ENCODE measurements at places on chromosomes 5 and 9.

GRCh38 chr9:84187090-84187489, 153.5 kb downstream of the SLC28A3 start:
- DNase-seq, result no peak

DNA sequence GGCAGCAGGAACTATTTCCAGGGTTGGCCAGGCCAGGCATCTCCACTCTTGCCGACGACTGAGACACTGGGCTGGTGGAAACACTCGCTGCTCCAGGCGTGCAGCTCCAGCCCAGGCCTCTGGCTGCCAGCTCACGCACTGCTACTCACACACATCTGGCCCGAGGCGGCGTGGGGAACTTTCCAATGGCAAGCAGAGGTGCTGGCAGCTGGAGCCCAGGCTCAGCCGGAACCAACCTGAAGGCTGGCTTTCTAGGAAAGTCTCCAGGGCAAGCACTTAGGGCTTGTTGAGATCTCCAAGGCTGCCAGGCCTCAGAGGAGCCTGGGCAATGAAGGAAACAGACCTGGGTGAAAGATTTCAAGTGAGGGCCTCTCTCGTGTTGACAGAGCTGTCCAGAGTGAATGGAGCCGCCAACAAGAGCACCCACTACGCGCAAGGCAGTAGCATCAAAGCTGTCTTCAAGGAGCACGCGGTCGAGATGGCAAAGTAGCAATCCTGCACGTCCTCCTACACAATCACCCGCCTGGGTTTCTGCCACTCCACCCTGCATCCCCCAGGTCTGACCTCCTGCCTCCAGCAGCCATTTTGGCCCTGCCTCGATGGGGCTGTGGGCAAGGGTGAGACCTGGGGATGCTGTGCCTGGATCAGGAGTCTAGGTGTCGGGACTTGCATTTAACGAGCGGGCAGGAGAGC, 14.4 kb downstream of the SH3PXD2B start:
- DNase-seq, result no peak

GRCh38 chr9:6931913-6932312, 174.1 kb downstream of the KDM4C start:
- peak; percentile 32 for DNase-seq

DNA sequence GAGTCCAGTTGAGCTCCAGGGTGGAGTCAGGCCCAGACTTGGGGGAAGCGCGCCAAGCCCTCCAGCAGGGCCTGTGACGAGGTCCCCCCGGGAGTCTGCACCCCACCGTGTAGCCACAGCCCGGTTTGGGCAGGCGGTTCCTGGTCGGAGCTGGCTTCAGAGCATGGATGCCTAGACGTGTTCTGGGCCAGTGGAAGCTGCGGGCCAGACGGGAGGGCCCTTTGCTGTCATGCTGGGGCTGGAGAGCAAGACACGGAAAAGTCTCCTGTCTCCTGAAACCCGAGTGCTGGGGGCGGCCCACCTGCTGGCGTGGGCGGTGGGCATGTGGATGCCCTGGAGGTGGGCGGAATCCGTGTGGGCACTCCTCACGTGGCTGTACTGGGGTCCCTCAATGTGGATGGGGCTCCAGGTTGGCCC, 1.9 kb downstream of the GPSM1 start:
- no peak for DNase-seq
